Trophoblast cell (in vitro differentiated cells and primary cell): ENCODE measurements at places on chromosomes 13 and 19.
A peak's percentile ranks its signal among the peaks of the same experiment; 100 is the strongest.

GRCh38 chr19:39540333-39540673 lies 342 bp upstream of the EID2 start:
- DNase-seq = no peak

DNA sequence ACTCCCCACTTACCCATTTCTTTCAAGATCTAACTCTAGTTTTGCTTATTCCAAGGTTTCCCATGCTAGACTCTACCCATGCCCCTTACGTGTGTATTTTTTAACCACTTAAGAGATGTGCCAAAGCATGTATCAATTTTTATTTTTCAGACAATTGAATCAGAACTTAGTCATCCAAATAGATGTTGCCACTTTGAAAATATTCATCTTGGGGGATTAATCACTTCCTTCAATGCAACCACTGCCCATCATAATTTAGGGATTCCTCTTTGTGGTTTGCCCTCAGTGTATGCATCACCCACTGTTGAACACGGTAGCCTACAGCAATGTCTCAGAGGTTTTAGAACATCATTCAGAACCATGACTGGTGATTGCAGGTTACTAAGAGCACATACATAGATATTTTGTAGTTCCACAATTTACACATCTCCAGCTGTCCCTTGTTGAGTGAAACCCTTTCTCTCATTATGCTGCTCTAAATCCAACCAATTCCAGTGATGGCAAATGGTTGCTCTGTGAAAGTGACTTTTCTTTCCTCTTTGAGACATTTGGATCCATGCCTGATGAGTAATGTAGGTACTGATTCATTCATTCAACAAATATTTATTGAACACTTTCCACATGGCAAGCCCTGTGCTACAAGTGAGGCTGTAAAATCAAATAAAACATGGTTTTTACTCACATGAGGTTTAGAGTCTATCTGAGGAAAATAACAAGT lies 60.6 kb upstream of the SERP2 start:
- no peak for DNase-seq

DNA sequence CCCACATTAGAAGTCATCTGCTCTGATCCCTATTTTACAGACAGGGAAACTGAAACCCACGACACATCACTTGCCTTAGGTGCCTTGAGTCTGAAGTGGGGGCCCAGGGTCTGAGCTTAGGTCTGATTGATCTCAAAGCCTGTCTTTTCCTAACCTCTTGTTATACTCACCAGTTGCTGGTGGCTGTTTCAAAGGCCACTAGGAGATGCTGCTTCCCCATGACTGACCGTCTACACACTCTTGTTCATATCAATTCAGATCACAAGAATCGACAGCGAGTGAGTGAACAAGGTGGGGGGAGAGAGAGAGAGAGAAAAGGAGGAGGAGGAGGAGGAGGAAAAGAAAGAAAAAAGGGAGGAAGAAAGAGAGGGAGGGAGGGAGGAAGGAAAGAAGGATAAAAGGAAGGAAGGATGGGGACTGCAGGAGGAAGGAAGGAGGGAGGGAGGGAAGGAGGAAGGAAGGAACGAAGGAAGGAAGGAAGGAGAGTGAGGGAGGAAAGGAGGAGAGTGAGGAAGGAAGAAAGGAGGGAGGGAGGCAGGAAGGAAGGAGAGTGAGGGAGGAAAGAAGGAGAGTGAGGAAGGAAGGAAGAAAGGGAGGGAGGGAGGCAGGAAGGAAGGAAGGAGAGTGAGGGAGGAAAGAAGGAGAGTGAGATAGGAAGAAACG lies 3.3 kb downstream of the OR10H1 start:
- DNase-seq = peak; percentile 35

- no peak for DNase-seq
These were observed 437.3 kb upstream of the ZNF507 start for GRCh38 chr19:31908080-31908479.

GRCh38 chr19:57813919-57814504 lies 701 bp downstream of the ZNF552 start:
- DNase-seq = peak; percentile 91

DNA sequence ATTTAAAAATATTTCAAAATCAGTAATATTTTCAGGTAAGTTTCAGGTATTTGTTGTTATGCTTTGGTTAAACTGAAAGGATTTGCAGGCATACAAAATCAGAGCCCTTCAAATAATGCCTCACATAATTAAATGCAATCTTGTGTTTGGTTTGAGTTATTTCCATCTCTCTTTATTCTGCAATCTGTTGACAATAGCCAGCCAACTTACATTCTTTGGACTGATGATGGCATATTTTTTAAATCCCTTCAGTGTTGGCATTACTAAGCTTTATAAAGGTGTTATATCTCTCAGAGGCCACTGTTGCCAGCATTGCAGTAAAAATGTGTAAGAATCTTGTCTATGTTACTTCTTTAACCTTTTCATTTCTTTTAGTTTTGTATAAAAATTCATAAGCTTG lies 257.2 kb upstream of the RFC3 start:
- DNase-seq = no peak

- DNase-seq = no peak
These were observed 65.8 kb upstream of the SERP2 start for GRCh38 chr13:44307844-44308243.

GRCh38 chr19:4503132-4503824 lies 15.0 kb downstream of the PLIN4 start:
- no peak for DNase-seq

GRCh38 chr13:52599848-52600603 lies 42.2 kb upstream of the HNRNPA1L2 start:
- DNase-seq = no peak

DNA sequence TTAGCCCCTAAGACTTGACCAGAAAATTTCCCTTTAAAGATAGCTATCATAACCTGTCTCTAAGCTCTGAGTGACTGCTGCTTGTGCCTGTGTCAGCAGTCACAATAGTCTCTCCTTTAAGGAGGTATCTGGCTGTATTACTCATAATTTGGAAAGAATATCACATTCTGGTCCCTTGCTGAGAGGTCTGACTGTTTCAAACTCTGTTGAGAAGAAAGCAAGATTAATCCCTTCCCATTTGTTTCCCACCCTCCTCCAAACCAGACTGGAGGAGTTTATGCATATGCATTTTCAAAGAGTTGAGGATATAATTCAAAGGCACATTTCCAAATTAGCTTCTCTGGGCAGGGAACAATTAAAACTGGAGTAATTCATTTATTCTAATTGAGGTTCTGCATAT lies 2.3 kb downstream of the HTR2A start:
- no peak for DNase-seq

GRCh38 chr13:42271337-42272114 lies 426 bp upstream of the AKAP11 start:
- DNase-seq = peak; percentile 97

- no peak for DNase-seq
These were observed 12.0 kb downstream of the TLE6 start for GRCh38 chr19:2989236-2989946.

GRCh38 chr13:111344471-111345191 lies 24.2 kb downstream of the TEX29 start:
- peak; percentile 50 for DNase-seq

GRCh38 chr19:5665781-5666513 lies 14.4 kb downstream of the MICOS13 start:
- DNase-seq = peak; percentile 37

- no peak for DNase-seq
These were observed 28.7 kb downstream of the COMP start for GRCh38 chr19:18762125-18763023.

DNA sequence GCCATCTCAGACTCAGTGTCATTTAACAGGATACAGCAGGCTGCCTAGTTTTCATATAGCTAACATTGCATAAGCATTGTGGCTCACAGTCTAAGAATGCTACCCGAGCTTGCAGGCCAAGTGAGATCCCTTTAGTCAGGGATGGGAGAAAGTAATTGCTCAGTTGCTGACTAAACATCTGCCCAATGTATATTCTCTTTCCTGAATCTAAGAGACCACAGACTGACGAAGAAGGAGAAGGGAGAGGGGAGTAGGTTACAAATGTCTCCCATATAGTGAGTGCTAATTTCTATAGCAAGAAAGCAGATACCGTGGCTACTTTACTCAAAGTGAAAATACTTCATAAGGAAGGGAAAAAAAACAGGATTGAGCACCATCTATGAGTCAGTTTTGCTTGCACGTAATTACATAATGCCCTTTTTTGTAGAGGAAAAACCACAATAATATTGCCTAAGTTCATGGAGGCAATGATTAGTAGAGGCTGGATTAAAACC lies 453.9 kb downstream of the COG6 start:
- DNase-seq = peak; percentile 63

- DNase-seq = no peak
These were observed 5.2 kb downstream of the DAND5 start for GRCh38 chr19:12974301-12975220.

GRCh38 chr19:32719611-32720059 lies at the start of gene TDRD12:
TDRD12 (plus strand) TSS chr19:32719767; CDS start chr19:32720073, 306 bp downstream.
- no peak for DNase-seq

GRCh38 chr19:54390942-54391577 lies 24.2 kb upstream of the TTYH1 start:
- peak; percentile 75 for DNase-seq

- DNase-seq = peak; percentile 1
These were observed 12.1 kb upstream of the ANGPTL8 start for GRCh38 chr19:11227195-11227886.

DNA sequence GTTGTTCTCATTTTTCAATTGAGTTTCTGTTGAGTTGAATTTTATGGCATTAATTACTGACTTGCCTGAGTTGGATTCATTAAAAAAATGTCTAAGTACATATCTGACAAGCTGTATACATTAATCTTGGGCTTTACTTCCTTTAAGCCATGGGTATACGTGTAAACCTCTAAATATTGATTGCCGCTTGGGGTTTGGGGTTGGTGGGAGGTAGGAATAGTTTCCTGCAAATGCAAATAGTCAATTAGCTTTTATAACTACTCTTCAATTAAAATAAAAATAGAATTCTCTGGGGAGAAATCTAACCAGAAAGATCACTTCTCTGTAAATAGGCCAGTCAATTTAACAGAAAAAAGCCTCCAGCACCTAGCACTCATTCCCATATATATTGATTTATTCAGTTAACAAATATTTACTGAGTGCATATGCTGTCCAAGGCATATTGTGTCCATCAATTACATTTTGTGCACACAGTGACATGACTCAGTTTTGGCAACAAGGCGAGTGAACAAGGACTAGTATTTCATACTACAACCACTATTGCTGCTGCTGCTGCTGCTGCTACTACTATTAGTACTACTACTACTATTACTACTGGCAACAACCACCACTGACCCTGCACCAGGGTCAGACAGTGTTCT lies 306.8 kb downstream of the RFC3 start:
- no peak for DNase-seq

DNA sequence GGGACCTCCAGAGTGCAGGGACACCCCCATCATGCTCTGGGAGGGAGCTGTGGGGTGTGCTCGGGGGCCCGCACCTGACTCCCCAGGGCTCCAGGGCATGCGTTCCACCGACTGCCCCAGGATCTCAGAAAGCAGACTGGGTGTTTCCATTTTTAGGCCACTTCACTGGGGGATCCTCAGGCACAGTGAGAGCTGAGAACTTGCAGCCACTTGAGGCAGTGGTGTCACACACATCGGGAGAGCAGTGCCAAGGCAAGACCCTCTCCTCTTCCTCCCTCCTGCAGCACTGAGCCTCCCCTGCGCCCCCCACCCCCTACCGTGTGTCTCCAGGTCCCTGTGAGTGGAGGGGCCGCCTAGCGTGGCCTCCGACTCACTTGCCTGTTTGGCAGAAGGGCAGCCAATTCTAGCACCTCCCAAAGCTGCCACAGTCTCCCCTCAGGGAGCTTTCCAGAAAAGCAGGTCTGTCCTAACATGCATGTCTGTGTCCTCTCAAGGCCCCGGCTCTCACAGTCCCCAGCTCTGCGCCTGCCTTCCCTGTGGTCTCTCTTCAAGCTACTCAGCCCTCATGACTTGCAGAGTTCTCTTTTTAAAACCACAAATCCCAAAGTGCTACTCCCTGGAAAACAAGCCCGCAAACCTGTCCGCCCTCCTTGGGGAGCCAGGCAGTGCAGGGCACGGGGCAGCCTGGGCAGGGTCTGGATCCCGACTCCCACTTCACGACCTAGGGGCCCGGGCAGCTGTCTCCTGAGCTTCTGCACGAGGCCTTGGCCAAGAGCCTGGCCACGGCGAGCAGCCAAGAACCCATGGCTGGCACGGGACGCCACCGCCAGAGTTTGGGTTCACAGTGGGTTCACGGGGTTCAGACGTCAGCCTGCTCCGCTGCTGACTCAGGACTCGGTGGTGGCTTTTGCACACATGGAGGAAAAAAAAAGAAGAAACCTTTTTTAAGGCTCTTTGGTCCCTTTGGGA lies 94.1 kb downstream of the STK24 start:
- no peak for DNase-seq

- peak; percentile 53 for DNase-seq
These were observed 1.4 kb upstream of the PRKD2 start for GRCh38 chr19:46718157-46718933.

DNA sequence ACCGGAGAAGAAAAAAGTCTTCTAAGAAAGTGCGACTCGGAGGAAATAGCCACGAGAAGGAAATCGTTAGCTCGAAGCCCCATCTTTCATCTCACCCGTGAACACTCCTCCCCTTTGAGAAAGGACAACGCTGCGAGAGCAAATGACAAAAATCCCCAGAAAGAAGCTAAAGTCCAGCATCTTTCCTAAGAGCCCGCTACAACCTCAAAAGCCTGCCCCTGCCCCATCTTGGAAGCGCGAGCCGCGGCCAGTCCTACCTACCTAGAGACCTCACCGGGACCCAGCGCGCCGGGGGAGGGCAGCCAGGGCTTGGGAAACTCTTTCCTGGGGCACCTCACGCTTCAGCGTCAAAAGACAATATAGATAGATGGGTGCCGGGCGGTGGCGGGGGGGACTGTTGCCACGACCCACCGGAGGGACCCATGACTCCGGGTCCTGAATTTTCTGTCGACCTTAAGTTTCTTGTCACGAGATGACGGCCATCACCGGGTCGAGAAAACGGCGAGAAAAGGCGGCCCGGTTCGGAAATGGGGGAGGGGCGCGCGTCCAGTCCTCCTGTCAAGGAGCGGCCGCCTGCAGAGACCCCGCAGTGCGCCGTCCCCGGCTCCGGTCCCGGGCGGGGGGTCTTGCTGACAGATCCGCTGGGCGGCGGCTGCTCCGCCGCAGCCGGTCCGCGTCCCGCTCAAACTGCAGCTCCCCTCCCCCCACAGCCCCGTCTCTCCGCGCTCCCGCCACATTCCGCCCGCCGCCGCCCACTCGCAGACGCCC lies 65.9 kb downstream of the KCNRG start:
- DNase-seq = peak; percentile 61

DNA sequence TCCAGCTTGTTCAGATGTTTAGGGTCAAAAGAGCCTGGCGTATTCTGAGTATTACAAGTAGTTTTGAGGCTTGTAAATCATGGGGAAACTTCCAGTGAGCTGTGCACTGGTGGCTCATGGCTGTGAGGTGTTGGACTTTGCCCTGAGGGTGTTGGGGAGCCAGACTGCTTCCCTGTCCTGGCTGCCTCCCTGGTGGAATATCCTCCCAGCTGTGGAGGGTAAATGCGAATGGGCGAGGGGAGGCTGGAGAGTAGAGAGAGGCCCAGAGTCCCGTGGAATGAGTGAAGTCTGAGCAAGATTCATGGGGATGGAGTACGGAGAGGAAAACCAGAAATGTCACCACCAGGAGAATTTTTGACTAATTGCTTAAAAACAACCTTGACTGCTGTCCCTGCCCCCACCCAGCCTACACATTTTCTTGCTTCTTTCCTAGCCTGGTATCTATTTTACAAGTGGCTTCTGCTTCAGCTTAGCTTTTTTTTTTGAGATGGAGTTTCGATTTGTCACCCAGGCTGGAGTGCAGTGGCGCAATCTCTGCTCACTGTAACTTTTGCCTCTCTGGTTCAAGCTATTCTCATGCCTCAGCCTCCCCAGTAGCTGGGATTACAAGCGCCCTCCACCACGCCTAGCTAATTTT lies 3.7 kb downstream of the SNRPA start:
- peak; percentile 85 for DNase-seq

GRCh38 chr19:49631014-49631588 lies 8.8 kb downstream of the RRAS start:
- no peak for DNase-seq
